ENCODE measurements at places on chromosomes 7 and 10.

DNA sequence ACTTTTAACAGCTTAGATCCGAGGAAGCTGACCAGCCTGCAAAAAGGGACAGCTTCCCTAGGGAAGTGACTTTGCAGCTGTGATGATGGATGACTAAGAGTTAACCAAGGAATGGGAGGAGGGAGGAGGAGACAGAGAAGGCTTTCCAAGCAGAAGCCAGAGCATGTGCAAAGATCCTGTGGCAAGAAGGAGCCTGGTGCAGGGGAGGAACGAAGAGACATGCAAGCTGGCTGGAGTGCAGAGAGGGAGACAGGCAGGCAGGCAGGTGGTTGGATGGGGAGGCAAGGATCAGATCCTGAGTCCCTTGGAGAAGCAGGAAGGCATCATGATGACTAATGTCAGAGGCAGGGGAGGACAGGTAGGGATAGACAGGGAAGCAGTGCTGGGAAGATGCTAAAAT, 148.8 kb downstream of the PFKFB3 start:
- no peak for DNase-seq

GRCh38 chr10:79608505-79609375, 2.0 kb upstream of the SFTPA1 start:
- no peak for DNase-seq

- no peak for DNase-seq
Measured at GRCh38 chr10:58641095-58641531, 128.4 kb downstream of the BICC1 start.

DNA sequence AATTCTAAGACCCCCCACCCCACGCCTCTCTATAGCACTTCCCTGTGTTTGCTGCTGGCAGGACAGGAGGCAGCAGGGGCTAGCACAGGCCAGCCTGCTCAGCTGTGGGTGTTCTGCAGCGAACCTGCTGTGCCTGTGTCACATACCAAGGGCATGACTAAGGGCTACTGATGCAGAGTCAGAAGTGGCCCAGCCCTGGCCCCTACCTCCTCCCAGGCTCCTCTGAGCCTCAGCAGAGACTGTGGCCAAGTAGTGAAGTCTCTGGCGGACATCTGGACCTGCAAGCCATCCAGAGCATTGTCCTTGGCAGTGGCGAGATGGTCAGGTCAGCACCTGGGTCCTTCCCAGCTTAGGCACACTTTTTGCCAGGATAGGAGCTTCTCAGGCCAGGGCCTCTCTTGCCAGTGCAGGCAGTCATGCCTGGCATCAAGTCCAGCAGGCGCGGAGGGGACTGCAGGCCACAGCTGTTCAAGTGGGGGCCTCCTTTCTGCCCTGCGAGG, 116.3 kb upstream of the RET start:
- no peak for DNase-seq

DNA sequence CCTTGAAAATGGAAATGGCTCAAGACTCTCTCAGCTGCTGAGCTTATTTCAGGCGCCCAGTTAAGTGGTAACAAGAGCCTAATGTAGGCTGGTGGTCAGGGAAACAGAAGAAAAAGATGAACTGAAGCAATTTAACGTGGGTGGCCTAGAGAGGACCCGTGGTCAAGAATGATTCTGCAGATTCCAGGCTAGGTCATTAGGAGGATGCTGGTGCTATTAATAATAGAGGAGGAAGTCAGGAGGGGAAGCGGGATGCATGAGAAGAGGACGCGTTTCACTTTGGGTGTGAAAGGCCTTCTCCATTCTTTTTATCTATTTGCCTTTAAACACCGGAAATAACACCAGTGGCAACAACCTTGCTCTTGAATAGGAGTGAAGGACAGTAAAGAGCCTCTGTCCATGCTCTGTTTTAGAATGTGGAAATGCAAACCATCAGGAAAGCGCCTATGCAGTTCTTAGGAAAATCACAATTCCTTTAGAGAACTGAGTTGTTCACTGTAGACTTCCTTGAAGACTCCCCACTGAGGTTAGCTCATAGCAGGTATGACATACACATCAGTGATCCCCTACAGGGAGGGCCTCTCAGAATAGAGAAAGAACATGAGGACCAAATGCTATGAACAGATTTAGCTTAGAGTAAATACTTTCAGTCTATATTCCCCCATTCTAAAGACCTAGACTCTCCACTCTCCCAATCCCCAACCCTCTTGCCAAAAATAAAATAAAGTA, 8.6 kb downstream of the LIPA start:
- DNase-seq: no peak

GRCh38 chr7:93601363-93601762, 26.8 kb upstream of the CALCR start:
- no peak for DNase-seq

GRCh38 chr7:146201945-146202344, 85.3 kb downstream of the CNTNAP2 start:
- DNase-seq: no peak

GRCh38 chr10:15775513-15775912, 55.8 kb upstream of the ITGA8 start:
- DNase-seq: no peak

- no peak for DNase-seq
Measured at GRCh38 chr10:5652746-5653145, 13.6 kb downstream of the ASB13 start.

GRCh38 chr7:156032973-156033372, 220.7 kb upstream of the SHH start:
- no peak for DNase-seq

DNA sequence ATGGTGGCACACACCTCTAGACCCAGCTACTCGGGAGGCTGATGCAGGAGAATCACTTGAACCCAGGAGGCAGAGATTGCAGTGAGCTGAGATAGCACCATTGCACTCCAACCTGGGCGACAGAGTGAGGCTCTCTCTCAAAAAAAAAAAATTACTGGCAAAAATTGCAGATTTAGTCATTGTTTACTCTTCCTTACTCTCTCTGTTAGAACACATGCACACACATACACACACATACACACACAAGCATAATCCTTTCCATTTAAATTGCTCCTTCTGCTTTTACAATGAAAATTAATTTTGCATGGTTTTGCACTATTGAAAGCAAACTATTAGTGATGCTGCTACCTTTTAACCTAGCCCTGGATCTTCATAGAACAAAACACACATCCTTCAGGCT, 15.4 kb upstream of the UCN3 start:
- DNase-seq: no peak

DNA sequence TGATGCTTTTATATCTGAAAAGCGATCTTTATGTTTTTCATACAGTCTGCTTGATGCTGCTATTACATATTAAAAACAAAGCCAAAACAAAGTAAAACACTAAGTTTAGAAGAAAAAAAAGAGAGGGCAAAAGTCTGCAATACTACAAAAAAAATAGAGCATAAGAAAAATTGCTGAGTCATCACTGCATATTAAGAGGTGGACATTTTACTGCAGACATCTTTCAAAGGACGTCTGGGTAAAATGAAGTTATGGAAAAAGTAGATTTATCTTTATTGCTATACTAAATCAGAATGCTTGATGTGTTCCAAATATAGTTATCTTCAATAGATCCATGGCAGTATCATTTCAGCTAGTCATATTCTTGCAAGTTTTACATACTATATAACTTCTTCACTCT, 172.0 kb downstream of the MAGI2 start:
- no peak for DNase-seq

DNA sequence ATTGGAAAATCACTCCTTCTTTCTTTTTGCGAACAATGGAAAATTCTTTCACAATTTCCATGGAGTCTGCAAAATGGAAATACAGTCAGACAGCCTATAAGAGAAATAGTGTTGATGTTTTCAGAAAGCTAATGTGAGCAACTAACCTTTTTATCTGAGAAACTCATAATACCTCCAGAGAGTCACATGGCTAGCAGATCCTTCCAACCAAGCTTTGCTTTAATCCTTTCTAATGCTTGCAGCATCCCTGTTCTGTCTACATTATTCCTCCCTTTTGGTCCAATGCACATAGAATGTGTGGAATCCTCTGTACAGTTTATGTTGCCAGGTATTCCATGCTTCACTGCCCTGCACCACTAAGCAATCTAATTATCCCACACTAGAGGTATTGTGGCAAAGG, 717.5 kb upstream of the LRRN3 start:
- DNase-seq: peak; percentile 21

GRCh38 chr10:43970018-43970698, 321.5 kb upstream of the ZNF32 start:
- no peak for DNase-seq

DNA sequence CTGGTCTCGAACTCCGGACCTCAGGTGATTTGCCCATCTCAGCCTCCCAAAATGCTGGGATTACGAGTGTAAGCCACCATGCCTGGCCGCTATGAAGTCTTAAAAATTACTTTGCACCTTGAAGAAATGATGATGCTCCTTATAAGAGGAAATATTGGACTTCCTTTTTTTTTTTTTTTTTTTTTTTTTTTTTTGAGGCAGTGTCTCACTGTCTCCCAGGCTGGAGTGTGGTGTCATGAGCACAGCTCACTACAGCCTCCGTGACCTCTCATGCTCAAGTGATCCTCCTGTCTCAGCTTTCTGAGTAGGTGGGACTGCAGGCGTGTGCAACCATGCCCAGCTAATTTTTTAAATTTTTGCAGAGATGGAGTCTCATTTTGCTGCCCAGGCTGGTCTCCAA, 65.3 kb downstream of the KMT2E start:
- no peak for DNase-seq

DNA sequence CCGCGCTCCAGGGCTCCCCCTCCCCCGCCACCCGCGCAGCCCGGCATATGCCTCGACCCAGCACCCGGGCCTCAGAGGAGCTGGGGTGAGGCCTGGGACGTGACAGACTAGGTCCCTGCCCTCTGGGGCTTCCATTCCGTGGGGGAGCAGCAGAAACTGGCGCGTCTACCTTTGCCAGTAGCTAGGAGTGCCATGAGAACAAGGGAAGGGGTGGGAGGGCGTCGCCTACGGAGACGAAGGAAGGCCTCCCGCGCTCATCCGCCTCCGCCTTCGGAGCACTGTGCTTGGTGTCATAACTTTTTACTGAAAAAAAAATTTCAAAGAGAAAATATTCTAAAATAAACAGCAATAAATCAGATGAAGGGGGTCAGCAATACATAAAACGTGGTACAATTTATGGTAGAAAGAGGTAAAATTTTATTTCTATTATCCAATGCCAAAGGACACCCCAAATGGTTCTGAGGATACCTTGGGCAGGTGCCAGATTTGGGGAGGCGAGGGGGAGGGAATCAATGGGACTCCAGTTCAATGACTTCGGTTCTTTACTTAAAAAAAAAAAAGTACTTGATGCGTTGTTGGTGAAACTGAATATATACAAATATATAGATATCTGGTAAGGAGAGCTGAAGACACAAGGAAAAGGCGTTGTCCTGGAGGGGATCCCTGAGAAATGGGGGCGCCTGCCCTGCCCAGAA, 35.1 kb upstream of the GRID1 start:
- no peak for DNase-seq

DNA sequence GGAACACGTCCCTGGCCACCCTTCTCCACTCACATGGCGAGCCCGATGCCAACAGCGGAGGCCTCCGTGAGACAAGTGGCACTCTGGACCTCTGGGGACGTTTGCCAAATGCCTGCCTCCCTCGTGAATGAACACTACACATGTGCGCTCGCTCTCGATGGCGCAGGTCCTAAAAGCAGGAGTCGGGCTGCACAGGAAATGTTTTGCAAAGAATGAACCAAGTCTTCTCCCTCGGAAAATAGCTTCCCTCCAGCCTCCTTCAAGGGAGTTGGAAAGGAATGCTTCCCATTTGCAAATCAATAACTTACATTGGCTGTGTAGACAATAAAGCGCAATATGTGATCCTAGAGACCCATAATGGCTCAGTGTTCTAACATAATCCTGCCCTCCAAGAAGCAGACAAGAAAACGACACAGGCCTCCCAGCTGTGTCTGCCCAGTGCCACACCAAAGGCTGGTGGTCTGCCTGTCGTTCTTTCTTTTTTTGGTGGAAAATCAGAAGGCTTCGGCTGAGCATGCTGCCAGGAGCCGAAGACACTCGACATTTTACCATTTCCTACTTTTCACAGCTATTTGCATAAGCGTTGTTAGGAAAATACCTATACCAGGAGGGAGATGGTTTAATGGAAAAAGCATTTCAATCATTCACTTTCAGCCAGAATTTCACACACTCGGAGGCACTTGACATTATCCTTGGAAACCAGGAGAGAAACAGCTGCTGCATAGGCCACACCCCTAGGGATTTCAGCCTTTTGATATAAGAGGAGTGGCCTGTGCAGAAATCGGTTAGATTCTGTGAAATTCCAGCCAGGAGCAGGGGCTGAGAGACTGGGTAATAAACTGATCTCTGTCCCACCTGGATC, 38.4 kb downstream of the ATXN7L1 start:
- DNase-seq: no peak

GRCh38 chr10:78505657-78506056, 472.0 kb downstream of the RPS24 start:
- no peak for DNase-seq

DNA sequence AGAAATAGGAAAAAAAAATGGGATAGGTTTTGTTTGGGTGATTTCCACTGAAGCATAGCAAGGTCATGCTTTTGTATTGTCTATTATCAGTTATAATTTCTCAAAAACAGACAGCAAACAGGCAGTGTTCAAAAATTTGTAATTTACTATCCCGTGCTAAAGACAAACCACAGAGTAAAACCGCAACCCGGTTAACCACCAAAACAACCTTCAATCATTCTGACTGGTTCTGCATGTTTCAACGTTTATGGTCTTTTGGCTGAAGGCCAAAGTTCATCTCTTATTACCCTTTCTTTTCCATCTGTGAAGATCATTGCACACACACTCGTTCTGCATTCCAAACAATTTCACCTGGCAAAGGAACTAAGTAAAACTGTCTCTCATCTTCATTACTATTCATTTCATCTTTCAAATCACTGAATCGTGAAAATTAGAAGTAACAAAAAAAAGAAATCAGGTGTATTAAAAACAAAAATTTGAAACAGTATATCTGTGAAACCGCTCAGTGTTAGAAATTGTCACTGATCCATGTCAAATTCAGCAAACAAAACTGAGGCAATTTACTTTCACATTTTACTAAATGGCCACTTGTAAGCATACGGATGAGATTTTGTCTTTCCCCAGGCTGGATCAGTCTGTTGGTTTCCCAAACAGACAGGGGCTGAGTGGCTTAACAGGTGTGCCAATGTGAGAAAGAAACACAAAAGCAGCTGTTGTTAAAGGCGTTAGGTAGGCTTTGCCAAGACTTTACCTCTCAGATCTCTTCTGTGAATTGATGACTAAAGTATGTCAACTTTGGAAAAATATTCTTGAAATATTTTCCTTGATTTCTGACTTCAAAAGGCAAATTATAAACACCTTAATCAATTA, 539.6 kb downstream of the CNTNAP2 start:
- DNase-seq: no peak

- DNase-seq: no peak
Measured at GRCh38 chr10:114611617-114612016, 46.5 kb downstream of the ABLIM1 start.

- no peak for DNase-seq
Measured at GRCh38 chr10:120318862-120319261, 138.2 kb upstream of the PLPP4 start.

DNA sequence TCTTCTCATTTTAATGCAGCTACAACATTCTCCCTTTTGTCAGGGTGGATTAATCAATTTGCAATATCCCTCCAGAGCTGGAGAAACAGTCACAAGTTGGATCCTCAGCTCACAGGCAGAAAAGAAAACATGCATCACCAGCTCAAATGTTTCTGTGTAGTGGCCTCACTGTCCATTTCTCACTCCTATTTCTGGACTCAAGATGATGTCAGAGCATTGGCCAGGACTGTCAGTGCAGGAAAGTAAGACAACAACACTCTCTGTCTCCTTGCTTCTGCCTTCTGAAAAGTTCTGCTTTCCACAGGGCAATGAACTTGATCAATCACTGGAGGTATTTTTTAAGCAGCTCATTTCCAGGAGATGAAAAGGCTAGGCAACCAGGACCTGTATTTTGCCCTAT, 8.2 kb upstream of the SVIL start:
- no peak for DNase-seq
